ENCODE measurements at places on chromosomes 16 and 17.

- DNase-seq: no peak
Observed at GRCh38 chr16:399340-400019, 2.2 kb upstream of the DECR2 start.

- no peak for DNase-seq
Observed at GRCh38 chr17:17155568-17155967, 50.6 kb downstream of the PLD6 start.

- no peak for DNase-seq
Observed at GRCh38 chr16:30005341-30006094, 5.3 kb downstream of the DOC2A start.

DNA sequence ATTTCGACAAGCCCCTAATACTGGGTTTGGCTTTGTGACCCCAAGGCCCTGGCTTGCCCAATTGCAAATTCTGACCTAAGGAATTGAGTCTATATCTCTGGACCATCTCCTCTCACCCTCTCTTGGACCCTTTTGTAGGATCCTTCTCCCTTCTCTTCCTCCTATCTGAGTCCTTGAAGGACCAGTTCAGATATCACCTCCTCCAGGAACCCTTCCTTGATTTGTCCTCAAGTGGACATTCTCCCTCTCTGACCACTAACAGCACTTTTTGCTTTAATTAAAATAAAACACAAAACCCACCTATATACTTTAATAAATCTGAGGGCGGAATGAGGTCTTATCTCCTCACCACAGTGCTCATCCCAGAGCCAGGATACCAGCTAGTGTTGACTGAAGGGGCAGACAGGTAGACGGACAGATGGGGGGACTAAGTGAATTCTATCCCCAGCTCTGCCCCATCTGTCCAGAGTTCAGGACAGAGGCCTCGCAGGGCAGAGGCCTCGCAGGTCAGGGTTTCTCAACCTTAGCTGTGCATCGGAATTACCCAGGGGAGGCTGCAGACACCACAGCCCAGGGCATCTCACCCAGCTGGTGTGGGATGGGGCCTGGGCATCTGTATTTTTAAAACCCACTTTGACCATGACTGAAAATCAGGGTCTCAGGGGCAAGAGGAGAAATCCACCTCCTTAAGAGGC is 9.1 kb downstream of the PLCD3 start:
- DNase-seq: no peak

DNA sequence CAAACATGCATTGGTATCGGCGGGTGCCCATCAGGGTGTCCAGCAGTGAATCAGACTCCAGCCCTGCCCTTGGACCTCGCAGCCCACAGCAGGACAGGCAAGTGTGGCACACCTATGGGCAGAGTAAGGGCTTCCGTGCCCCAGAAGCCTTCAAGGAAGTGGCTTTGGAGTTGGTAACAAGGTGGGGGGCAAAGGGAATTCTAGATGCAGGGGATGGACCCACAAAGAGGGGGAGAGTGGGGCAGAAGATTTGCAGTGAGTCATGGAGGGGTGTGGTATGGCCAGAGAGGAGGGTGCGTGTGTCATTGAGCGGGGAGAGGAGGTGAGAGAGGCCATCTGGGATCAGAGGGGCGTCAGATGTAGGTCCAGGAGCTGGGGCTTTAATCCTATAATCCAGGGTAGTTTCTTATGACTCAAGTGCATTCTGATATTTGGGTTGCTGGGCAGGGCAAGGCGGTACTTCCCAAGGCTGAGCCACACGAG is 8.5 kb upstream of the SPNS2 start:
- no peak for DNase-seq

- DNase-seq: no peak
Observed at GRCh38 chr17:57881783-57882351, 32.0 kb upstream of the MRPS23 start.

GRCh38 chr17:21573961-21574610 is 118.2 kb upstream of the KCNJ18 start:
- DNase-seq: no peak

- DNase-seq: peak; percentile 65
Observed at GRCh38 chr17:41518789-41519449, at the start of gene KRT15. Gene KRT15 (minus strand): TSS chr17:41518890. CDS start chr17:41518827, 63 bp downstream.

- DNase-seq: no peak
Observed at GRCh38 chr16:86899757-86900156, 321.4 kb downstream of the FOXL1 start.

- no peak for DNase-seq
Observed at GRCh38 chr16:69858191-69859104, 92.7 kb upstream of the CLEC18A start.

DNA sequence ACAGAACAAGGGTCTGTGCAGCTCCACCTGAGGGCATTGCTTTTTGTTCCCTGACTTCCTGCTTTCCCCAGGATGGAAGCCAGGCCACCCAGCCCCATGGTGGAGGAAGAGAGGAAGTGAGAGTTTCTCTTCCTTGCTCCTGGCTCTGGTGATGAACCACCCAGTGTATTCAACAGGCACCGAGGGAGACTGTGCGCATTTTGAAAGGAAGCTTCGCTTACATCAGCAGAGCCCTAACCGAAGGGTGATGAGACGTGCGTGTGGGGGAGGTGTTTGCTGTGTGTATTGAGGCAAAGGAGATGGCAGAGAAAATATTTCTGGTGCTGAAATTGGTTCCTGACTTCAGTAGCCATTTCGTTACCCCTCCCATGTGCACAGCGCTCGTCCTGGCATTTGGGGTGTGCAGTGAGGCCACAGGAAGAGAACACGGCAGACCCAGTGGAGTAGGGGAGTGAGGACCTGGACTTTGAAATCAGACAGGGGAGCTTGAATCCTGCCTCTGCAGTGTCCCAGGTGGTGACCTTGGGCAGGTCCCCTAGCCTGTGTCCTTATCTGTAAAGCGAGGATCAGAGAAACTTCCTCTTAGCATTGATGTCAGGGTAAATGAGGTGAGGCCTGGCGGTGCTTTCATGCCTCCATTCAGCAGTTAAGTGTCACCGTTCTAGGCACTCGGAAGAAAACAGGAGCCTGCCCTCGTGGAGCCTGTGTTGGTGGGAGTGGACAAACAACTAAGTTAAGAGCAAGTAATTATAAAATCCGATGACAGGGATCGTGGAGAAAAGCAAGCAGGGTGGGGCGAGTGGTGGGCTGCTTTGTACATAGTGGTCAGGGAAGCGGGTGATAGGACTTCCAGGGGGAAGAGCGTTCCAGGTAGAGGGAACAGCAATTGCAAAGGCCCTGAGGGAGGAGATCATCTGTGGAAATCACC is 7.4 kb downstream of the CMIP start:
- no peak for DNase-seq

DNA sequence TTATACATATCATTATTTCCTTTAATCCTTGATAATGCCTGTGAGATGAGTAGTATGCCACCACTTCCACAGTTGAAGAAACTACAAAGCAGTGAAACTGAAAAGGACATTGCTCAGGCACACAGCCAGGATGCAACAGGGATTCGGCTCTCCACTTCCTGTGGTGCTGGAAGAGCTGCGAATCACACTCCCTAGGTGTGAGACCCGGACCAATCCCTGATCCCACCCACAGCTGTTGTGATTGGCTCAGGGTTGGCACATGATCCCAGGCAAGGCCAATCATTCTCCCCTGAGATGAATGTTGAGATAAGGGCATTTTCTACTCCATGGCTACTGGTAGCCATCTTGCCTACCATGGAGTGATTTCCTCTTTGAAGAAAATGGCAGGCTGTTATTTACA is 218.2 kb downstream of the TMEM114 start:
- DNase-seq: no peak

GRCh38 chr16:55494994-55495421 is 13.9 kb upstream of the LPCAT2 start:
- no peak for DNase-seq

DNA sequence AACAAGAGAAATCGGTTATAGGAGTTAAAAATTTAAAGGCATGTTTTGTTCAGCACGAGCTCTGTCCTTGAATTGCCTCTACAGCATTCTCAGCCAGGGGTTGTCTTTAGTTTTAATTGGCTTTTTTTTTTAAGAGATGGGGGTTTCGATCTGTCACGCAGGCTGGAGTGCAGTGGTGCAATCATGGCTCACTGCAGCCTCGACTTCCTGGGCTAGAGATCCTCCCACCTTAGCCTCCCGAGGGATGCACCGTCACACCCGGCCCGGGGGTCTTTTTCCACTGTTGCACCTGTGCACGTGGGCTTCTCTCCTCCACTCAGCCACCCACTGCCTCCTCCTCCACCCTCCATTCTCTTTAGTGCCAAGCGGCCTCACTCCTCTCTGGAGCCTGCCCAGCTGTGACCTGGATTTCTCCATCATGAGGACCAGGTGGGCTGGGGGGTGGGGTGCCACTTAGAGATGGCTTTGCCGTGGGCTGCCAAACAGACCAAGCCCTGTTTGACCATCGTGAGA is 106.8 kb upstream of the SEC14L1 start:
- DNase-seq: no peak

DNA sequence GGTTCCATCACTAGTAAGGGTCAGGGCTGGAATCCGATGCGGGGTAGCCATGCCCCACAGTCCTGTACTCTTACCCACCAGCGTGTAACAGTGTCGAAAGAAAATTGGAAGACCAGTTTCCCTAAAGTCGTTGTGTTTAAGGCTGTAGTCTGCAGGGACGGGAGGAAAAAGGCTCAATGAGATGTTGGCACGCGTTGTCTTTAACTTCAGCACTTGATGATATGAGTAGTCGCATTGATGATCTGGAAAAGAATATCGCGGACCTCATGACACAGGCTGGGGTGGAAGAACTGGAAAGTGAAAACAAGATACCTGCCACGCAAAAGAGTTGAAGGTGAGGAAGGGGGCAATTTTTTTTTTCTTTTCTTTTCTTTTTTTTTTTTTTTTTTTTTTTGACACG is 1.3 kb downstream of the HSBP1 start:
- DNase-seq: no peak

- peak; percentile 96 for DNase-seq
Observed at GRCh38 chr17:7014261-7014994, 2.0 kb downstream of the RNASEK start.

DNA sequence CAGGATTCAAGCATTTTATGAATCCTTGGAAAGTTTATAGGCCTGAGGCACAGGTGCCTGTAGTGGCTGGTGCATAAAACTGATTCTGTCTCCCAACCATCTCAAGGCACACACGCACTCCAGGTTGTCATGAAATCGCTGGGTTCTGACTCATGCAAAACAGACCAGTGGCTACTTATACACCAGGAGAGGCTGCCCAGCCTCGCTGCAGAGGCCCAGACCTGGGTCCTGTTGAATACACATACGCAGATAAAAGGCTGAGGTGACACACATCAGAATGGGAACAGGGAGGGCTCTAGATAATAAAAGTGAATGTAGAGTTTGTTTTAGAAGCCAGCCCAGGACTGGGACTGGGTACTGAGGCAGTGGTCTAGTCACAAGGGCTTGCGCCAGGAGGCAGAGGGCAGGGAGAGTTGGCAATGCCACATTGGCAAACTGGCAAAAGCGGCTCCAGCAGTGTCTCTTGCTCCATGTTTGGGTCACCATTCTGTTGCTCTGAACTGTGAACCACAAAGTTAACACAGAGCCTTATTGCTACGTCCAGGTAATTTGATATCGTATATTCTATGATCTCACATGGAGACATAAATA is 13.6 kb downstream of the OR1D5 start:
- DNase-seq: no peak

DNA sequence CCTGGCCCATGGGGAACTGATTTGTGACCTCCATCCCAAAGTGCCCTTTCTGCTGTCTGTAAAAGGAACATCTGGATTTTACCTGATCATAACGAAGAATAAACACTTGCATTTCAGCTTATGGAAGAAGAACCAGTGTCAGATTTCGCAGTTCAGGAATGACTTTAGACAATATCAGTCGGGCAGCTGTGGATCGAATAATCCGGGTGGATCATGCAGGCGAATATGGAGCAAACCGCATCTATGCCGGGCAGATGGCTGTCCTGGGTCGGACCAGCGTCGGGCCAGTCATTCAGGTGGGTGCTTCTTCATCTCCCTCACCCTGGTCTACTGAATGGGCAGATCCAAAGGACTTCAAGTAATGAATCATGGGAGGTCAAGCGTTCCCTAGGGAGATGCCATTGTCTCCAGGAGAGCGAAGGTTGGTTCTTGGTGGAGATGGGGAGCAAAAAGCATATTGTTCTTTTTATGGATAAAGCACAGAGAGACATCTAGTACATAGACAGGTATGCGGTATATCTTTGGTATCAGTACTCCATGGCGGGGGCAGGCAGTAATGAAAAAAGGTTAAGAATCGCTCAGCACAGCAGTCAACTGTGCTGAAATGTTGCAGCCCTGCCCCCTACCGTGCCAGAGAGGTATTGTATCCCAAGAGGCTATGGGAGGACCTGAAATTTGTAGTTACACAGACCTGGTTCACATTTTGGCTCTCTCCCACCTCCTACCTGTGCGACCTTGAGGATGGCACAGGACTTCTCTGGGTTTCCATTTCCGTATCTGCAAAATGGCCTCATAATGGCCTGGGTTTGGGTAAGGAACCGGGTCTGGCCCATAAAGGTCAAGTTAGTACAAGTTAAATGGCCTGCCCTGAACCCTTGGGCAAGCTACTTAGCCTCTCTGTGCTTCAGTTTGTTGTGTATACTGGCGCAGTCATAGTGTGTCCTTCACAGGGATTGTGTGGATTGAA is 4.7 kb downstream of the COQ7 start:
- DNase-seq: no peak

DNA sequence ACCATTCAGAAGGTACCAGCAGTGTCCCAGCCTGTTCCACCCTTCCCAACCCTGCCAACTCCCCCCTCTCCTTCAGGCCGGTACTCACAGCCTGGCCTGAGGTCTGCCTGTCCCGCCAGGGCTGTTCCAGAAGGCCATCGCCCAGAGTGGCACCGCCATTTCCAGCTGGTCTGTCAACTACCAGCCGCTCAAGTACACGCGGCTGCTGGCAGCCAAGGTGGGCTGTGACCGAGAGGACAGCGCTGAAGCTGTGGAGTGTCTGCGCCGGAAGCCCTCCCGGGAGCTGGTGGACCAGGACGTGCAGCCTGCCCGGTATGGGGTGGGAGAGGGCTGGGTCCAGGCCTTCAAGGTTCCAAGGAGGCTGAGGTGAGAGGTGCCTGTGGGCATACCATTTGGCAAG is 5.3 kb upstream of the SPEM1 start:
- DNase-seq: no peak

DNA sequence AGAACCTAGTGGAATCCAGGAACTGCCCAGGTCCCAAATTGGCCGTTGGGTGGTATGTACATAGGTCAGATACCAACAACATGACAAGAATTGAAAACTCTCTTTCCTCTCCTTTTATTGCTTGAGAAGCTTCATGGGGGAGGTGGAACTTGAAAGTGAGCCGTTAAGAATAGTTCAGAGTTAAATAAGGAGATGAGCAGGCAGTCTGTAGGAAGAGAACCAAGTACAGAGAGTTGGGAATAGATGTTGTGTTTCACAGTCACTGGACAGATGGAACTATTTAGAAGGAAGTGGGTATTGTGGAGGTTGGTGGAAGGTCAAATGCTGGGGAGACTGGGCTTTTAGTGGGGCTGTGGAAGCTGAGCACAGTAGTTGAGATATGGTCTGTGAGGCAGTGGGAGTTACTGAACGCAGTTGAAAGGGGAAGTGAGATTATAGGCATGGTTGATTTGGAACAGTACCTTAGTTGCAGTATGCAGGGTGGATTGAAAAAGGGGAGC is 26.4 kb downstream of the ARHGAP44 start:
- DNase-seq: no peak

GRCh38 chr17:69552986-69553667 is 138.6 kb downstream of the MAP2K6 start:
- DNase-seq: no peak
